ENCODE measurements at places on chromosomes 16 and 17.

GRCh38 chr17:49928126-49928800, 40.7 kb upstream of the DLX4 start:
- DNase-seq = peak; percentile 75

DNA sequence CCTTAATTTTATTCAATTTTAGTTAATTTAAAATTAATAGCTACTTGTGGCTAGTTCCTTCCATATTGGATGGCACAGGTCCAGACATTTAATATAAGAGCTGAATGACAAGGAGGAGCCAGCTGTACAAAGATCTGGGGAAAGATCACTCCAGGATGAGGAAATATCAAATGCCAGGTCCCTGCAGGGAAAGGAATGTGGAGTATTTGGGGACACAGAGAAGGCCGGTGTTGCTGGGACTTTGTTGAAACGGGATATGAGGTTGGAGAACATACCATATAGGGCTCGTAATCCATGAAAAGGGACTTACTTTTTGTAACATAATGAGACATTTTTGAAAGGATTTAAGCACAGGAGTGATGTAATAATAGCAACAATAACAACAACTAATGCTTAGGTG, 426.8 kb downstream of the HS3ST4 start:
- no peak for DNase-seq

DNA sequence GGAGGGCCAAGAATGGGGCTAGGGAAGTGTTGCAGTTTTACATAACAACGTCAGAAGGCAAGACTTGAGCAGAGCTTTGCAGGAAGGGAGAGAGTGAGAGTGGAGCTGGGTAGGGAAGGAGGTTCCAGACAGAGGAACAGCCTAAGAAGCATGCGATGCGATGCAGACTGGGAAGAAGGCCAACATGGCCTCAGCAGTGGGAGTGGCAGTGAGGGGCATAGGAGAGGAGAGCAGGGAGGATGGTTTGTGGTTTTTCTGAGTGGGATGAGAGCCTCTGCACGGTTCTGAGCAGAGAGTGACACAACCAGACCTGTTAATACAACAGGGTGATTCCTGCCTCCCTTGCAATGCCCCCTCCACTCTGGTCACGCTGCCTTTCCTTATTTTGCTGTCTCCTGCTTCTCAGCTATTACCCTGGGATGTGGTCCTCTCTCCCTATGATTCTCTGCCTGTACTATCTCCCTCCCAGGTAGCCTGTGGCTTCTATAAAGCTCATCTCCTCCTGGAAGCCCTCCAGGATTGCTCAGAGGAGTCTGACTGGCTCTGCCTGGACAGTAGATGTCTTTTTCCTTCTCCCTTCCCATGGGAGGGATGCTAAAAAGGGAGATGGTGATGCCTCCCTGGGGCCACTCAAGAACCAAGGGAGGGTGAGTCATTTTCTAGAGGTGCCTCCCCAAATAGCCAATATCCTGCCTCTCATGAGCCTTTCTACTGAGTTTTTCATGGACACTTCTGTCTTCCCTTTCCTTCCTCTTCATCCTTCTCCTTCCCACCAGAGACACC, 38.7 kb upstream of the NGFR start:
- peak; percentile 77 for DNase-seq

GRCh38 chr16:57470711-57471110, 8.2 kb downstream of the POLR2C start:
- peak; percentile 53 for DNase-seq

DNA sequence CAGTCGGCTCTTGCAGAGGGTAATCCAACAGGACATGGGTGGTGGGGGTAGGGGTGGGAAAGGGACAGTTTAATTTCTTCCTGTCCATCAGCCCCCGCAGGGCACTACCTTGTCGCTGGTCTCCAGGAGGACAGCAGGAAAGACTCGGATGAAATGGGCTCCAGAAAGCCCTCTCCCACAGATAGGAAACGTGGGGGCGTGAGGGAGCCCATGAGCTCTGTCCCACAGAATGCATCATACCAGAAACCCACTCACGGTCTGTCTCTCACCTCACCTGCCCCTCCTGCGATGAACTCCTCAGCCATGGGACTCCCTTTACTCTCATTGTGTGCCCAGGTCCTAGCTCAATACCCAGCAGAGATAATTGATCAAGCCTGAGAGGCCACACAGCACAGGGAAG, 240.1 kb downstream of the GSG1L start:
- no peak for DNase-seq

DNA sequence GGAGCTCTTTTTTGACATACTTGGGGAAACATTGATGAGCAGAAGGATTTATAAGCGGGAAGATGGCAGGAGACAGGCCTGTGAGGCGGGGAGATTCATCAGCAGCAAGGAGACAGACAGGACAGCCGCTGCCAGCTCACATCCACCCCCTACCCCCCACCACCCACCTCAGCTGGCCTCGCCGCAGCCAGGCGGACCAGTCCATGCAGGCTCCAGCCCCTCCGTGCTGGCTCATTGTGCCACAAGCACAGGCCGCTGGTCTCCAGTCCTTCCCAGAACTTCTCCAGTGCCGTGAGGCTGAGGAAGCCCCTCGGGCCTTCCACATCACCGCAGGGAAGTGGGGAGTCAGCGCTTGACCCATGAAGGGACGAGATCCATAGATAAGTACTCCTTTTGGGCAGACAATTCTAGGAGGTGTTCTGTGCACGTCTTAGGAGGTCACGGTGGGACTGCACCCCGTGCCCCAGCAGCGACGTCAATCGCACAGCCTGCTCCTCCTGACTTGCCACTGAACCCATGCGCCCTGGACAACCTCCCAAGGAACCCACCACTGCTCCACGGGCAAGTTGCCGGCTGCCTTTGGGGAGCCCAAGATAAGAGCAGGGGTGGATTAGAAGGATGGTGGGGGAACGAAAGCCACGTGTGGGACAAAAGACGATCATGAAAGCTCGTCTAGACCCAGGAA, 323.6 kb downstream of the C16orf95 start:
- no peak for DNase-seq

DNA sequence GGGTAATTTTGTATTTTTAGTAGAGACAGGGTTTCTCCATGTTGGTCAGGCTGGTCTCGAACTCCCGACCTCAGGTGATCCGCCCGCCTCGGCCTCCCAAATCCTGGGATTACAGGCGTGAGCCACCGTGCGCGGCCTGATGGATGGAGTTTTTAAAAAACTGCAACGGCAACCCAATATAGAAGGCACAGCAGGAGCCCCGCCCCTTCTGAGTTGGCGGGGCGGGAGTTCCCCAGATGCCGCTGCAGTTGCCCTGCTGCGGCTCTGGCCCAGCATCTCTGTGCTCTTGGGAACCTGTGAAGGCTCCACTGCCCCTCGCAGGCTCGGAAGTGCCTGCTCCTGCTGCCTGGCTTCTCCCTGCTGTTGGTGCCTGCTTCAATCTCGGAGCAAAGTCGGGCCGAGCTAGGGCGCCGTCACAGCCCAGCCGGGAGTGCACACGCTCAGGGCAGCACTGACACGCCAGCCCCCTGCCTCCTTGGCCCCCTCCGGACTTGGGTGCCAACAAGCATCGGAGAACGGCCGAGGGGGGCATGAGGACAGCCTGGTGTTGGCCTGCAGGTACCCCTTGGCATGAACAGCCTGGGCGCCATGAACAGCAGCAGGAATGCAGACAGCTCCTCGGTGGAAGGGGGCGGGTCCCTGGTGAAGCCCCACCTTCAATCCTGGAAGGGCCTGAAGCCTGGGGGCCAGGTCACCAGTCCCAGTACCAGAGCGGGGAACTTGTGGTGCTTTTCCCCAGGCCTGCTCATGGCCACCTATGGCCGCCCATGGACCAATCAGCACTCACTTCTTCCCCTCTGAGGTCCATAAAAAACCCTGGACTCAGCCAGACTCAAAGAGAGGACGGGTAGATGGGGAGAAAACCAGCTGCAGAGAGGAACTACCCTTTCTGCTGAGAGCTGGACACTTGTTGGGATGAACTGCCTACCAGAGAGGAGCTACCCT, 2.3 kb upstream of the NT5M start:
- DNase-seq = peak; percentile 61

DNA sequence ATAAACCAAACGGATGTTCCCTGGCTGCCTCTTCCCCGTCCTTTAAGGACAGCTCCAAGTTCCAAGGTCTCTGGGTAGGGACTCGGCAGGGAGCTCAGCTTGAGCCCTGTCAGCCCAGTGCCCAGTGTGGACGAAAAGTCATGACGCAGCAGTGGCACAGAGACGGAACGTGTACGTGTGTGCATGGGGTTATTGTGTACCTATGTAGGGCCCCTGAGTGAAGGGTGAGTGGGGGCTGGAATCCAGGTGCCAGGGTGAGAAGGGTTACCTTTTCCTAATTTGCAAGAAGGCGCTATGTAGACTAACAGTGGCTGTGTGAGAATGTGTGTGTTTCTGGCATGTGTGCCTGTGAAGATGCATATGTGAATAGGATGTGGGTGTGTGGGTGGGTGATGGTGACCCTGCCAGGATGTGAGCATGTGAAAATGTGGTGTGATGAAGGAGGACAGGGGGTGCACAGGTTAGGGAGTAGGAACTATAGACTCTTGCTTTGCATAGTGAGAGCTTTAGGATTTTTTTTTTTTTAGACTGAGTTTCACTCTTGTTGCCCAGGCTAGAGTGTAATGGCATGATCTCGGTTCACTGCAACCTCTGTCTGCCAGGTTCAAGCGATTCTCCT, 6.0 kb downstream of the SCN4A start:
- no peak for DNase-seq

DNA sequence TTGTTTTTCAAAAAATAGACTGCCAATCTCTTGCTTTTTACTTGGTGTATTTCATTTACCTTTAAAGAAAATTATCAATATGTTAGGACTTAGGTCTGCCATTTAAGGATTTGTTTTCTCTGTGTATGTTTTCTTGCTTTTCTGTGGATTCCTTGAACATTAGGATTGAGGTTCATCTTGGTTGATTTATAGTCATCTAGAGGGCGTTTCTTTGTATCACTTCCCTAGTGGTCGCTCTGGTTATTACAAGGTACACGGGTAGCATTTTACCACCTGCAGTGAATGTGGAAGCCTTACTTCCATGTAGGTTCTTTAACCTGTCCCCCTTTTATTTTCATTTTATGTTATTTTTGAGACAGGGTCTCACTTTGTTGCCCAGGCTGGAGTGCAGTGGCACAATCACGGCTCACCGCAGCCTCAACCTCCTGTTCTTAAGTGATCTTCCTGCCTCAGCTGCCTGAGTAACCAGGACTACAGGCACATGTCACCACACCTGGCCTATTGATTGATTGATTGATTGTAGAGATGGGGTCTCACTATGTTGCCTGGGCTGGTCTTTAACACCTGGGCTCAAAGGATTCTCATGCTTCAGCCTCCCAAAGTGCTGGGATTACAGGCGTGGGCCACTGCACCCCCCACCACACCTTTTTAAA, 35.2 kb upstream of the CBX4 start:
- peak; percentile 26 for DNase-seq

- DNase-seq = peak; percentile 70
Measured at GRCh38 chr17:31537565-31538011, 146.1 kb downstream of the RAB11FIP4 start.
